AG10803 (cell line): ENCODE measurements at places on chromosomes 1 and 21.
A peak's percentile ranks its signal among the peaks of the same experiment; 100 is the strongest.

- DNase-seq = peak; percentile 68
Observed at GRCh38 chr1:185360714-185361113, 43.7 kb upstream of the IVNS1ABP start.

DNA sequence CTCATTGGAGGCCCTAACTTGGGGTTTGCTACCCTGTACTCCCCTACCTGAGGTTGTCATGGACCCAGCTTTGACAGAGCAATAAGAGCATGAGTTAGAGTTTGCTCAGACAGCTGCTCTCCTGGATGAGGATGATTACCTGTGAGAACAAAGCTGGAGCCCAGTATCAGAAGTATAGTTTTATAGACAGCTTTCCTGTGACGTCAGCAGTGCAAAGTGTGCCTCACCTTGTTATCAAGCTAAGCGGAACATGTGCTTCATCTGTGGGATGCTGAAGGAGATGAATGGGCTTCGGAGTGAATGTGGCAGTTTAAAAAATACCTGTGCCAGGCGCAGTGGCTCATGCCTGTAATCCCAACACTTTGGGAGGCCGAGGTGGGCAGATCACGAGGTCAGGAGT is 5.4 kb upstream of the WDR47 start:
- no peak for DNase-seq

GRCh38 chr1:27599605-27600497 is 4.1 kb downstream of the AHDC1 start:
- no peak for DNase-seq

DNA sequence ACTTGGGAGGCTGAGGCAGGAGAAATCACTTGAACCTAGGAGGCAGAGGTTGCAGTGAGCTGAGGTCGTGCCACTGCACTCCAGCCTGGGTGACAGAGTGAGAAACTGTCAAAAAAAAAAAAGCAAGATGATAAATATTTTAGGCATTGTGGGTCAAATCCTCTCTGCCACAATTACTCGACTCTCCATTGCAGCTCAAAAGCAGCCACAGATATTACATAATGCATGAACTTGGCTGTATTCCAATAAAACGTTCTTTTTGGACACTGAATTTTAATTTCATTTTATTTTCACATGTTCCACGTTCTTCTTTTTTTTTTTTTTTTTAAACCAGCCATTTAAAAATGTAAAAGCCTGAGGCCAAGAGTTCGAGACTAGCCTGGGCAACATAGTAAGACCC is 69.4 kb downstream of the TCP10L start:
- DNase-seq = peak; percentile 40

- DNase-seq = peak; percentile 89
Observed at GRCh38 chr1:16248603-16249516, 11.9 kb upstream of the CPLANE2 start.

DNA sequence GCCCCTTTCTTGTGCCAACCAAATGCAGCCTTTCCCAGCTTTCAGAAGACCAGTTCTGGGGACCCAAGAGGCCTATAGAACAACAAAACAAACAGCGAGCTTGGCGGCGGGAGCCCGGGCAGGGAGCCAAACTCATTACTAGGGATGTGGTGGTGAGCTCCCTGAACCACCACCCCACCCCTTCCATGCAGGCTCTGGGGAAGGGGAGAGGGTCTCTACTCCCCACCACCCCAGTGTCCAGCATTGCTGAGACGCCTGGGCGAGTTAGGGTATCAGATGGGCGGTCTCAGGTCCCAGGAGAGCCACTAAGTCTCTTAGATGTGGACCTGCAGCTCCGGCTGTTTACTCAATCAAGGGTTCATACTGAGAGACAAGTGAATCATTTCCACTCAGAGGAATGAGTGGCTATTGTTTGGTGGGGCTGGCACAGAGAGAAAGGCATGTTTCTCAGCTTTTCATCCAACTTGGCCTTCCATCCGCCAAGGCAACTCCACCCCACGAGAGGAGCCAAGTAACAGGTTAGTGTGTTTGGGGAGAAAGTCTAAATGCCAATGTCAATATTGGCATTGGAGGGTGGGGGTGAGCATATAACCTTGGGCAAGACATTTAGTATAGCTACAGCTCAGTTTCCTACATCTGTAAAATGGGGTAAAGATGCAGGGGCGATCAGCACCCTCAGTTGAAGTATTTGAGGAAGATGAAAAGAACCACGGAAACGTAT is 40.9 kb downstream of the PLXNA2 start:
- peak; percentile 83 for DNase-seq

DNA sequence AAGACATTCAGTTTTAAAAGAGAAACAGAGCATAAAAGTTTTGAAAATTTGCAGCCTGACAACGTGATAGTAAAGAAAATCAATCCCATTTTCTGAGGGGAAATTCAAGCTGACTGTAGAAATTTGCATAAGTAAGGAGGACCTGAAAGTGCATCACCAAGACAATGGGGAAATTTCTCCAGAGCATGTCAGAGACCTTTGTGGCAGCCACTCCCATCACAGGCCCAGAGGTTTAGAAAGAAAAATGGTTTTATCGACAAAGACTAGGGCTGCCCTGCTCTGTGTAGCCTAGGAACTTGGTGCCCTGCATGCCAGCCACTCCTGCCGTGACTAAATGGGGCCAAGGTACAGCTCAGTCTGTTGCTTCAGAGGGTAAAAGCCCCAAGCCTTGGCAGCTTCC is 1640.2 kb upstream of the PRMT6 start:
- no peak for DNase-seq

DNA sequence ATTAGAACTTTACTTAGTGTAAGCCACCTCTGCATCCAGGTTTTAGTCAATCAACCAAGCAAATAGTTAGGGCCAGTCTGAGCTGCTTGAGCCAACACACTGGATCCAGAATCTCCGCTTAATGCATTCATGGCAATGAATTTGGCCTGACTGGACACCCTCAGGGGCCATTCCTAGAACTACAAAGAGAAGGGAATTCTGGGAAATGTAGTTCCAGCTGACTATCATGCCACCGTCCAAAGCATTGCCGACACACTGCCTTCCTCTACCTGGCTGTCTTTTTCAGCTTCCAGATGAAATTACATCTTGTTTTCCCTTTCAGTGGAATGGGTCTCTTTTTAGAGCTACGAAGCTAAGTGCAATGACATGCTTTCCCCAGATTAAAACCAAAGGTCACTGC is 163.0 kb upstream of the IGSF21 start:
- DNase-seq = no peak

DNA sequence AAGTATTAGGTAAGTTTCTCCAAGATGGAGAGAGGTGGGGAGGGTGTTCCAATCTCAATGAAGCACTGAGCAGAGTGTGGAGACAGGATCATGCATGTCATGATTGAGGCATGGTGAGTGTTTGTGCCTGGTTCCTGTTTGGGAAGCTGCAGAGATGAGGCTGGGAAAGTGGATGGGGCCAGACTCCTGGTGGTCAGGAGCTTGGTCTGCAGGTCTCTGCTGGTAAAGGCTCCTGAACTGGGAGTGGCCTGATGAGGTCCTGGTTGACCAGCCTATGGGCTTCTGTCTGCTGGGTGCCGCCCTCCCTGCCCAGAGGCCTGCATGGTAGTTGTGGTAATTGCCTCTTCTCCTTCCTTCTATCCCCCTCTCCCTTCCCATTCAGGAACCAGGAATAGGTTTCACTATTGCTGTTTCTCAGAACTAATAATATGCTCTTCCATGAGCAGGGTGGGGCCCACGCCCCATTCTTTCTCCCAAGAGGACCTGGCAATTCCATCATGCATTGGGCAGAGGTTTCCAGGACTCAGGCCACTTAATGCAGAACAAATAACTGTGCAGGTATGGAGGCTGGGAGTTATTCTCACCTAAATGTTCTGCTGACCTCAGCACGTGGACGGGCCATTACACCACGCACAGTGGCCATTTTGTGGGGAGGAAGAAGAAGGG is 24.5 kb downstream of the PROK1 start:
- DNase-seq = no peak

DNA sequence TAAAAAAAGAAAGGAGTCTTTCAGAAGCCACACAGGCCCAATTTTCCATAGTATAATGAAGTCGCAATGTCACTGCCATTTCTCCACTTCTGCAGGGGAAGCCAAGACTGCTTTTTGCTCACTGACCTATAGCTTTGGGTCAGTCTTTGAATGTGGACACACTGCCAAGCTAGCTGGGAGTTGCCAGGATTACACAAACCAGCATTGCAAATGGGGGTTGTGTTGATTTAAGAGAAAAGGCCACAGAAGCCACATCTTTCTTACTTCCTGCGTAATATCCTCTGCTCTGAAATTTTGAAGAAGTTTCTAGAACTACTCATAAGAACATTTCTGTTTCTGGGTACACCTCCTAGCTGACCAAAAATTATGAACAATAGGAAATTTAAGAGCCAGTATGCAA is 45.8 kb upstream of the SAMSN1 start:
- DNase-seq = peak; percentile 5

GRCh38 chr1:199723250-199723956 is 304.1 kb upstream of the NR5A2 start:
- DNase-seq = peak; percentile 52

DNA sequence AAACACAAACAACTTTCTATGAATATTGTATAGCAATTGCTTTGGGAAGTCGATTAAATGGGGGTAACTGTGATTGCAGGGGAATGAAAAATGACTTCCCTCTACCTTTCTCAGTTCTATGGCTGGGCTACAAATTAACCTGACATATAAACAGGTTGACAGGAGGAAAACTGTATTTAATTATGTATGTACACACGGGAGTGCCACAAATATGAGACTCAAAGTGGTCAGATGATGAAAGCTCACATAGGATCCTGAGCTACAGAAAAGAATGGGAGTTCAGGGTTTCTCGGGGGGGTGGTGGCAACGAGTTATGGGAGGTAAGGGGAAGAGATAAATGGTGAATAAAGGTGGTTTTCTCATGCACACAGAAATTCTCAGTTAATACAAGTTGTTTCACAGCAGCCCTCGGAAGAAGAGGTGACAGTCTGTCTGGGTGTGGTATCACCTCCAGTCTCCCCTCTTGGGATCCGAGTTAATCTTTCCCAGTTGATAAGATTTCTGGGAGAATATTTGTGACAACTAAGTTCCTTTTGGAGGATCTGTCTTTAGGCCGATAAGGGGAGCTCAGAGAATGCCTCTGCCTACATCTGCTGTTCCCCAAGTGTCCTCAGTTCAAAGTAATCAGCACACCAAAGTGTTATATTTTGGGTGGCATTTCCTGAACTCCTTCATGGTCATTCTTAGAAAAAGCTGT is 26.3 kb downstream of the GADD45A start:
- DNase-seq = no peak

GRCh38 chr1:93331412-93331811 is 14.3 kb upstream of the DR1 start:
- peak; percentile 43 for DNase-seq

DNA sequence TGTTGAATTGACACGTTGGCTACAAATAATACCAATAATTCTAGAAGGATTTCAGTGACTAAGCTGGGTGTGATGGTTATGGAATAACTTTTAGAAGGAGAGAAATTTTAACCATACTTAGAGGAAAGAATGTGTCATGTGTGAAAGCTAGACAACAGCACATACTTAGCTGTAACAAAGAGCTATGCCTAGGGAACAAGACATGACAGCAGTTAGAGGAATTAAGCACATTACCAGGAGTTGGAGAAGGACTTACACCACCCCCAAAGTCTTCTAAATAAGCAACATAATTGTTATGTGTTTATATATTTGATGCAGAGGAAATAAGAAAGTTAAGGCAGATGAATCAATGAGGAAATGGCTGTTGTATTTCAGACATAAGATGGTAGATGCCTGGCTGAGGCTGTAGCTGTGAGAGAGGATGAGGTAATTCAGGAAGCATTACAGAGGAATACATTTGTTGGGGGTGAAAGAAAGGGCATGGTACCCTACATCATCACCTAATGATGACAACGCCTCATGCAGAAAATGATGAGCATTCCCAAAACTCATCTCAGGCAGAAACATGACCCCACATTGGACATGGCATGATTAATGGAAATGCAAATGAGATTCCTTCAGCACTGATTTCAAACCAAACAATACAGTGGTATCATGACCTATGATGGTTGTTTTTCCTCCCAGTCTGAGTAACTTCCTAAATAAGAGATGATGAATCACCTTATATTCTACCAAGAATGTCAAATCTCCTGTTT is 211.5 kb downstream of the LHX8 start:
- DNase-seq = no peak
